Stimulated activated CD4-positive, alpha-beta T cell treated with anti-CD3 and anti-CD28 coated beads, Interleukin-15, amount 100 ng/mL, for 1 hour (primary cell): ENCODE measurements at places on chromosomes 4 and X.

DNA sequence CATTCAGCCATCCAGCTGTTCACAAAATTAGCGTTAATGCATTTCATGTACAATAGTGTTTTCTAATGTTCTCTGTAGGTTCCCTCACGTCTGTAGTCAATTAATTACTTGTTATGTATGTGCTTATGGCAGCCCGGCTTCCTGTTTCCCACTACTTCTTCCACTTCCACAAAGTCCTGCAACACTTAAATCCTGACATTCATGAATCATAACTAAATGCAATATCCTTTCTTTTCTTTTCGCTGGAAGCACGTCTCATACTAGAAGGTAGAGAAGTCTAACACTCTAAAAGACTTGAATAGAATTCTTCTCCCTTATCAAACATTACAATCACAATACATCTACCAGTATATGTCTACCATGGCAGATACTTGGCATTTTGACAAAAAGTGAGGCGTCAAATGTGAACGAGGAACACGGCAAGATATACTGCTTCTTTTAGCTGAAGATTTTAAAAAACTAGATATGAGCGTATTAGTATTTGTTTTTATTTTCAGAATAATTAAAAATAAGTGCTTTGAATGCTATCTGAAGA lies 239.0 kb upstream of the DIAPH2 start:
- DNase-seq = no peak

DNA sequence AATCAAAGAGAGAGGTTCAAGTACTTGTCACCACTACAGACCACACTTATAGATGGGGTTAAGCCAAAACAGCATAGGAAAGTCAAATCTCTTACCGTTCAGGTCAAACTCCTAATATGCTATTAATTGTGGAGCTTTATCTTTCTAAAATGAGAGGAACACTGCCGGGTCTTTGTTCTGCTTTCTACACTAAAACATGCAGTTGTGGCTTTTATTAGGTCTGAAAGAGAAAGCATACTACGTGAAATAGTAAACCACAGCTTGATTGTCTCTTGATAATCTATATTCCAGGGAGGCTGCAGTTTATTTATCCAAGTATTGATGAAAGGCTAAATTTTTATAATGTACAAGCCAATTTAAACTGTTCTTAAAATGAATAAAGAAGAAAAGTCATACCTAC lies 12.3 kb upstream of the INPP4B start:
- DNase-seq = no peak

DNA sequence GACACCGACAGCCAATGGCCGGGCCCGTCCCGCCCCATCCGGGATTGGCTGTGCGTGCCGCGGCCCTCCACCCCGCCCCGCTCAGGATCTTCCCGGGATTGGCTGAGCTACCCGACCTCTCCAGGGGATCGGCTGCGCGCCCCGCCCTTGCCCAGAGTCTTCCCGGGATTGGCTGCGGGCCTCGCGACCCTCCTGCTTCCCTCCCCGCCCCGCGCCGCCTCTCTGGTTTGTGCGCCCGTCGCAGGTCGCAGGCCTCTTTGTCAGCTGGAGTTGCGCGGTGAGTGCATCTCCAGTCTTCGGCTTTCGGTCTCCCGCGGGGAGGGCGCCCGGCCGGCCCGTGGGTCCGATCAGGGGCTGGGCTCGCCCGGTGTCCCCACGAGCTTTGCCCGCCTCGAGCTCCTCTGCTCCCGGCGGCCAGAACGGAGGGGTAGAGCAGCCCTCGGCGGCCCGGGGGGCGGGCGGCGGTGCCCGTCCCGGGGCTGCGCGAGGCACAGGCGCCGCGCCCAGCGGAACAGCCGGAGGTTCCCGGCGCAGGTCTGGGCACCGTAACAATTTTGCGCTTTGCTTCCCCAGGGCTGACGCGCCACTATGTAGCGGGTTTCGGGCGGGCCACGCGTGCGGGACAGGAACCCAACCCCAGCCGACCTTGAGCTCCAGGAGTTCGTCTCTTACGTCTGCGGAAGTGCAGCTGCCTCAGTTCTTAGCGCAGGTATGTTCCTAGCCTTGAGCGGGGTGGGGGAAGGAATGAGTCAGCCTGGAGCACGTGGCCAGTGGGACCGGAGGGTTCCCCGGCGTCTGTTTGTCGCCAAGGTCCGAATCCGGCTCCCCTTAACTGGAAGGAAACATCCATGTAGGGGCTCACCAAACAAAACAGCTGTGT lies 38.7 kb downstream of the ERVMER34-1 start:
- DNase-seq = peak; percentile 91

- DNase-seq = no peak
Measured at GRCh38 chr4:41427306-41427882, 110.6 kb upstream of the LIMCH1 start.

GRCh38 chrX:10062980-10063379 lies 93.8 kb upstream of the CLCN4 start:
- no peak for DNase-seq

DNA sequence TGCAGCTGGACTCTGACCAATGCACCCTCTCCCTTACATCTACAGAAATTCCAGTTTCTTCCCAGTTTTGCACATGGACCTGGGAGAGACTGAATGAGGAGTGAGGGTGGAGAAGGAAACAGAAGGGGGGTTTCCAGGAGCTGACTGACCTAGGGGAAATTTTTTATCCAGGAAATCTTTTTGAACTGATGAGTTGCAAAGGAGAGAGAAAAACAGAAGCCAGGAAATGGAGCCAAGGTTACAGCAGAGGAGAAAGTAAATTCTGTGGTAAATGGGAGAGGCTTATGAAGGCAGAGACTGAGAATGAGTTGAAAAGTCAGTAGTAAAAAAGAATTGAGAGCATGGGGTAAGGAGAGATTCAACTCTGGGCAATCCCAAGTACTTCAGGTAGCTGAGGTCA lies 192.8 kb downstream of the SMIM20 start:
- no peak for DNase-seq

DNA sequence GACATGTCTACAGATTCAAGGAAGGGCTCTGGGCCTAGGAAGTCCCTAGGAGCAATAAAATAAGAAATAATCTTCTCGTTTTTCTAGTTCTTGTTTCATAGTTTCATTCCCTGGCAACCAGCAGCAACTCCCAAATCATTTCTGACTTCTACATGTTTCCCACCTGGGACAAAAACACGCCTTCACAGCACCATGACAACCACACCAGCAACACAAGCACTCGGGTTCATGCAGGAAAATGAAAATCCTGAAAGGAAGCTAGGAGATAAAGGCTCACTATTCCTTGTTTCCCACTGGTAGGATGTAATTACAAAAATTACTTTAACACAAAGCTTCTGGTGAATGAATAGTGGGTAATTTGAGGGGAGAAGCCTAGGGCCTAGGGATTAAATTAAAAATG lies 158.9 kb downstream of the ADAMTS3 start:
- no peak for DNase-seq

- DNase-seq = no peak
Measured at GRCh38 chrX:78322863-78323262, 4.5 kb downstream of the CYSLTR1 start.

GRCh38 chr4:88908003-88908402 lies 149.0 kb downstream of the FAM13A start:
- DNase-seq = no peak

DNA sequence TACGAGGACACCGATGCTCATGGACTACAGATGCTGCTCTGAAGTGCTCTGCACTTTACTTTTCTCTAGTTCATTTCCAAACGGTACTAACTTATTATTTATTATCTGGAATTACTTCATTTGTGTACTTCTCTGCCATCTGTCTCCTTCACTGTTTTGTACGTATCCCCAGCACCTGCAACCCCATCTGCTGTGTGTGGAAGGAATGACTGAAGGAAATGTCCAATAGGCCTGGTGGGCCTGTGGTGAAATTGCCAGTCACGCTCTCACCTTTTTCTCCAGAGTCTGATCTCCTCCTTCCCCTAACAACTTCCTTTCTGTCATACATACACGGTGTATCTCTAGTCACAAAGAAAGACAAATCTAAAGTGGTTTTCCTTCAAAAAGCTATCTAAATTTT lies 12.9 kb downstream of the TMEM154 start:
- no peak for DNase-seq

GRCh38 chr4:22170353-22170752 lies 221.8 kb upstream of the KCNIP4 start:
- no peak for DNase-seq

GRCh38 chr4:98642991-98643426 lies 15.4 kb downstream of the TSPAN5 start:
- DNase-seq = no peak

DNA sequence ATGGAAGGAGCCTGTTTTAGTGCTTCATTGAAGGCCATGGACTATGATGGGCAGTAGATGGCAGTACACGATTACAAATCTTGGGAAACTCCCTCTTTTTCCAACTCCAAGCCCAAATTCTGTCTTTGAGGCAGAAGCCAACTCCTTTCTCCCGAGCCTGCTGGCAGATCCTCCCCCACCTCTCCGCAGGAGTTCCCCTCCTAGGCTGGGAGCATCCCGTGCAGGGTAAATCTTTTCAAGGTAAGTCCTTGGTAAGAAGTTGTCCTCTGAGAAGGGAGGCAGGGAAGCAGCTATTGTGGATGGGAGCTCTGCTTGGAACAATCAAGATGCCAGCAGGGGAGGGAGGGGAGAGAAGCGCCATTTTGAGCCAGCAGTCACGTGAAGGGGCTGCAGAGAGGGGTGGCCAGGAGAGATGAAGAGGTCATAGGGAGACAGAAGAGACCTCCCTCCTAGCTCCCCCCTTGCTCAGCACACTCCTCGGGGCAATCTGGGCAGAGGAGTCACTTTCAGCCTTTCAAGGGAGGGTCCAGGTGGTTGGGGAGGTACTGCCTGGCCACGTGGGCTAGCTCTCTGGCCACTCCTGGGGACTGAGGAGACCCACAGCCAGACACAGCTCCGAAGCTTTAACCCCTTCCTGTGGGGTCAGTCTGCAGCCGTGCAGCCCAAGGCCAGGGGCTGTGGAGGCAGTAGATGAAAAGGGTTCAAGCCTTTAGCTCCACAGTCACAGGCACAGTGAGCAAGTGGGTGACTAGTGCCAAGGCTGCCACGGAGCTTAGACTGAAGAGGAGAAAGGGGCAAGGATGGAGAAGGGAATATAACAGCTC lies 9.6 kb downstream of the CC2D2A start:
- no peak for DNase-seq

DNA sequence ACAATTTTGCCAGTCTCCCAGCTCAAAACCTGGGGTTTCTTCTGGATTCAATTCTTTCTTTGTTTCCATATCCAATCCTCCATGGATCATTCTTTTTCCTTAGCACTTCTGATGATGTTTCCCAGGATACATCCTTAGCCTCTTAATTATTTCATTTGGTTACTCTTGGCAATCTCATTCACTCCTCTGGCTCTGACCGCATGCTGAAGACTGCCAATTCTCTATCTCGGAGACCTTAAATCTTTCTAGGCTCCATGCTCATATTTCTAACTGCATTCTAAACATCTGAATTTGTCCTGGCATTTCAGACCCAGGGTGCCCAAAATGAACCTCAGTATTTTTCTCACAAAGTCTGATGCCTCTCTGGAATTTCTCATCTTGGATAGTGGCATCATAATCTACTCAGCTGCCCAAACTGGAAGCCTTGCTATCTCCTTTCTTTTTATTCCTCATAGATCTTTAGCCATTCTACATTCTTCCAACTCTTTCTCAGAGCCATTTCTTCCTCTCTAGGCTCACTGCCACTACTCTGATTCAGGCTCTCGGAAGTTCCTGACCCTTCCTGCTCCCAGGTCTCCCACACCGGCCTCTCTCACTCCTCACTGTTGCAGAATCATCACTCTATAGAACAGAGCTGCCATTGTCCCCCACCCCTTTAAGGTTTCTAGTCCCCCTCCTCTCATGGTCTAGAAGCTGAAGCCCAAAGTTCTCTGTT lies 290.2 kb downstream of the CAMK2D start:
- DNase-seq = no peak

- DNase-seq = no peak
Measured at GRCh38 chr4:170089668-170090351, at the start of gene AADAT. AADAT (minus strand) TSS chr4:170089956; CDS start chr4:170089690, 266 bp downstream.

DNA sequence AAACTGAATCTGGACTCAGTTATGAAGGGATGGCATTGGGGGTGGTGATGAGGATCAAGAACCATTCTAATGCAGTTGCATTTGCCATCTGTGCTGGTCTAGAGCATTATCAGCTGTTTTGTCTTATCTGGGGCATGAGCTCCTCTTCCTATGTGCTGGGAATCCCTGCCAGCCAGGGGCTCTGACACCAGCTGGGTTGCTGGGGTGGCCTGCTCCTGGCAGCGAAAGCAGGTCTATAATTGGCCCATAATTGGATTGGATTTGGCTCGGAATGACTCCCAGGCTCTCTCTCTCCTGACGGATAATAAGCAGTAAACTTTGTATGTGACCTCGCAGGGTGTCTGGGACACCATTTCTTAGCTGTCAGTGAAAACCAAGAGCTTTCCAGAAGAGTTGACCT lies 34.1 kb downstream of the SMPX start:
- no peak for DNase-seq
